GM03348 (cell line): ENCODE measurements at places on chromosomes 11 and 22.

GRCh38 chr22:39908136-39908535 lies 7.3 kb downstream of the GRAP2 start:
- DNase-seq = no peak

- DNase-seq = no peak
These were observed 7.8 kb downstream of the MTMR3 start for GRCh38 chr22:29890760-29891159.

GRCh38 chr11:74321487-74322188 lies 10.2 kb upstream of the P4HA3 start:
- peak; percentile 26 for DNase-seq

- no peak for DNase-seq
These were observed 45.7 kb downstream of the PACS1 start for GRCh38 chr11:66115638-66116301.

DNA sequence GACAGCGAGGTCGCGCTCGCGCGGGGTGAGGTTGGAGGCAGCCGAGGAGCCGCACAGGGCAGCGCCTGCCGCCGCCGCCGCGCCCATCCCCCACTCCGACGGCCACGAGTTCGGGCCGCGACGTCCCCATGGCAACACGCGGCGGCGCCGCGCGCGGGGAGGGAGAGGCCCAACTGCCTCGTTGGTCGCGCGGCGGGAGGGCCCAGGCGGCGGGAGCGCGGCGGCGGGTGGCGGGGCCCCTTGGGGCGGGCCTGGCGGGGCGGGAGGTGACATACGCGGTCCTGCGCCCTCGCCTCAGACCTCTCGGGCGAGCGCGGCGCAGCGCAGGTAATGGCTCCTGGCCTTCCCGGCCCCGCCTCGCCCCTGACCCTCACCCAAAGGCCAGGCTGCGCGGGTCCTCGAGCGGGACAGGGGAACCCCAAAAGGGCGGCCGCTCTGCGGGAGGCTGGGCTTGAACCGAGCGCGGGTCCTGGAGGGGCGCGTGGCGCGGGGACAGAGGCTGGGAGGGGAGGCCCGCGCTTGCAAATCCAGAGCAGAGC lies at the start of gene DEUP1:
DEUP1 (plus strand) TSS at position 297 of the 539 bp plus-strand sequence. CDS start 1,518 bp downstream, outside the sequence.
- DNase-seq = peak; percentile 38
